ENCODE measurements at places on chromosomes 5 and 9.

GRCh38 chr5:144142139-144142823 is 28.2 kb downstream of the YIPF5 start:
- no peak for DNase-seq

DNA sequence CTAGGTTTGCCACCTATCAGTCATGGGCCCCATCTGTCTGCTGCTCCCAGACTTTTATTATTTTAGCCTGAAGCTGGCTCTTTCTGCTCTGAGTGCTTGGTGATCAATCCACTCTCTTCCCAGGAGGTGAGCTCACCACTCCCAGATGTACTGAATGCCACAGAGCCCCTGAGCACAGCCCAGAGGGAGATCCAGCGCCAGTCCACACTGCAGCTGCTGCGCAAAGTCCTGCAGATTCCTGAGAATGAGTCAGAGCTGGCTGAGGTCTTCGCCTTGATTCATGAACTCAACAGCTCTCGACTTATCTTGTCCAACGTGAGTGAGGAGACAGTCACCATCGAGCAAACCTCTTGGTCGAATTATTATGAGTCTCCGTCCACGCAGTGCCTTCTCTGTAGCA is 36.0 kb downstream of the HMGXB3 start:
- DNase-seq = no peak

GRCh38 chr9:7055171-7055903 is 297.6 kb downstream of the KDM4C start:
- no peak for DNase-seq

- peak; percentile 46 for DNase-seq
Measured at GRCh38 chr5:159100025-159100781, 487 bp upstream of the EBF1 start.

GRCh38 chr9:112446080-112446479 is 40.5 kb upstream of the KIAA1958 start:
- no peak for DNase-seq

- no peak for DNase-seq
Measured at GRCh38 chr5:124659798-124660197, 86.6 kb downstream of the ZNF608 start.

Measured in stimulated activated CD8-positive, alpha-beta memory T cell treated with anti-CD3 and anti-CD28 coated beads, Interleukin-4, amount 100 ng/mL, for 1 hour (primary cell).